RWPE1 (cell line): ENCODE measurements at places on chromosomes 2 and 18.

DNA sequence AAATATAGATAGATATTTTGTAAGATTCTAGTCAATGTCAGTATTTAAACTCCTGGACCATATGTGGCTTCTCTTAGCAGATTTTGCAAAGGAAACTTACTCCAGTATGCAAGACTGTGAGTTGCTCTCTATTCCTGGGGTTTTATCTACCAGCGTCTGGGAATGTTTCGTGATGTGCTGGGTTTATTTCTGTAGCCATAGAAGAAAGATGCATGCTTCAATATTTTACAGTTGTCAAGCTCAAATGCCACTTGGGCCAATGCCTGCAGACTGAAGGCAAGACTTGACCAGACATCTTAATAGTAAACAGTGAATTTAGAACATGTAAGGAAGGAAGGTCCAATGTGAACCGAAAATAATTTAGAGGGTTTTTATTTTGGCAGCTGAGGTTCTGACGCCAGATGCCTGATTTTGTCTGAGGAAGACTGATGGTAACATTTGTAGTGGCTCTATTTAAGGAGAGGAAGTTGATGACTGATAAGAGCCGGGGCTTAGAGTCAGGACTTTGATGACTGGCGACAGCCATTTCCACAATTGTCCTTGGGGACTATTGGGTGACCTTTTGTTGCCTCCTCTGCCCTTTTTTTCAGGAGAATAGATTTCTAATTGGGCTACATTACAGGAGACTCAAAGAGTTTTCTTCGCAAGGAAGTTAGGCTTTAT is 154.3 kb downstream of the RAPGEF4 start:
- DNase-seq = no peak

DNA sequence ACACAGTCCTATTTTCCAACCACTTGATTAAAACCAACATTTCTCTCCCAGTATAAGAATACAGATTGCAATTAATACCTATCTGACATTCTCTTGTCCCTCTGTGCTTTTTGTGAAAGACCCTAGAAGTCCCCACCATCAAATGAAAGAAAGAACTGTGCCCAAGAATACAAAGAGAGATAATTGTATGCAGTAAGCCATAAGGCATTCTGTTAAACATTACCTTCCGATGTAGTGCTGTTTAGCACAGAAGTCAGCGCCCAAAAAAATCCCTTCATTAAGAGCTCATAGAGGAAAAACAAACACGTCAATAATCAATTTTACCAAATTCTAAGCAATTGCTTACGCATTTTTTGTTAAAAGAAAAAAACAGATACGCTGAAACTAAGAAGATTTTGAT is 41.1 kb downstream of the ZNF516 start:
- DNase-seq = no peak

GRCh38 chr2:47031909-47032668 is 116.5 kb upstream of the MCFD2 start:
- DNase-seq = peak; percentile 20

DNA sequence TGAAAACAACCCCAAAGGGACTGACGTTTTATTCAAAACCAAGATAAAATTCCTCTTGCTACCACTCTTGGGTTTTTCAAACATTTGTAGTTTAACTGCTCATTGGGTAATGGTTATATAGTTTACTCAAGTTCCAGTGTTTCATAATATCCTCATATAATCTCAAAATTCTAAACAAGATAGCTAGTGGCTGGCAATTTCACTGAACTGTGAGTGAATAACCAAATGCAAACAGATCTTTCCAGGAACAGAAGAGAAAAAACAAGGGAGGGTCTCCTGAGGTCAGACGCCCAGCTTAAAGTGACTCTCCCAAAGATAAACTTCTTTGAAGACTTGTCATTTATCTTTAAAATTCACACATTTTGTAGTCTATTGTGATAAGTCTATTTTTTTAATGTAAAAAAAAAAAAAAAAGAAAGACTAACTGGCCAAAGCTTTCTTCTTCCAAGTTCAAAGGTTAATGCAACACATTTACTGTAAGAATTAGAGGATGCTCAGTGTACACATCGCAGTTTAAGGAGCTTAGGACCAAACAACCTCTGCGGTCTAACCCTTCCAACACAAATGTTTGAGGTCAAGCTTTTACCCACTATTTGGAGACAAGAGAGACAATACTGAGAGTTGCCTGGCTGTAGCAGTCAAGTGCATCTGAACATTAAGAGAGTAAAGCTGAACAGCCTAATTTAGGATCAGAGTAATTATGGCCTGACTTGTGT is 26.6 kb downstream of the LPIN2 start:
- no peak for DNase-seq

DNA sequence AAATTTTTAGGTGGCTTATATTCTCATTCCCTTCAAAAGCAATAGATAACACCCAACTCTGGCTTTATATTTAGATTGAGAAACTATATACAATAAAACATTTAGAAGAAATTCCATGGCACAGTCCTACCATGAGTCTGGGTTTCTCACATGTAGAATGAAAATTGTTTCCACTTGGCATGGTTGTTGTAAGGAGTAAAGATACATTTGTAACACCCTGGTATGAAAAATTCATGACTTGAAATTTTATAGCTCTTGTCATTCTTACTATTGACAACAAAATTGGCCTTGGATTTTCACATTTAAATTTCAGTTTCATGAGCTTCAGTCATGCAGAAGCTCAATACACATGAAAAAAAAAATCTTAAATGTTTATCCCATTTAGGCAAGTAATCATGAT is 92.5 kb upstream of the CBLN2 start:
- no peak for DNase-seq

DNA sequence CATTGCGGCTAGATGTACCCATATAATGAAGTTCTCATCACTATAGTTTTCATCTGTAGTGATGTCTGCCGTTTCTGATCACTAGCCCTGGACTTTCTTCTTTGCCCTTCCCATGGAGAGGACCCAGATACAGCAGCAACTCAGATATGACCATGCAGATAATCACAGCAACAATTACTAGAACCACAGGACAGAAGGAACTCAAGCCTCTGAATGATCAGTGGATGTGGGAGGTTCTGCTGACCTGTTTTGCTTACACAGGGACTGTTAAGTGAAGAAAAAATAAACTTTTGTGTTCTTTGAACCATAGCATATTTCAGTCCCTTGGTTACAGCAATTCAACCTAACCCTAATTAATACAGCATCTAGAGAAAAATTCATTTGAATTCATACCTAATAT is 62.7 kb downstream of the ACVR1 start:
- DNase-seq = no peak

DNA sequence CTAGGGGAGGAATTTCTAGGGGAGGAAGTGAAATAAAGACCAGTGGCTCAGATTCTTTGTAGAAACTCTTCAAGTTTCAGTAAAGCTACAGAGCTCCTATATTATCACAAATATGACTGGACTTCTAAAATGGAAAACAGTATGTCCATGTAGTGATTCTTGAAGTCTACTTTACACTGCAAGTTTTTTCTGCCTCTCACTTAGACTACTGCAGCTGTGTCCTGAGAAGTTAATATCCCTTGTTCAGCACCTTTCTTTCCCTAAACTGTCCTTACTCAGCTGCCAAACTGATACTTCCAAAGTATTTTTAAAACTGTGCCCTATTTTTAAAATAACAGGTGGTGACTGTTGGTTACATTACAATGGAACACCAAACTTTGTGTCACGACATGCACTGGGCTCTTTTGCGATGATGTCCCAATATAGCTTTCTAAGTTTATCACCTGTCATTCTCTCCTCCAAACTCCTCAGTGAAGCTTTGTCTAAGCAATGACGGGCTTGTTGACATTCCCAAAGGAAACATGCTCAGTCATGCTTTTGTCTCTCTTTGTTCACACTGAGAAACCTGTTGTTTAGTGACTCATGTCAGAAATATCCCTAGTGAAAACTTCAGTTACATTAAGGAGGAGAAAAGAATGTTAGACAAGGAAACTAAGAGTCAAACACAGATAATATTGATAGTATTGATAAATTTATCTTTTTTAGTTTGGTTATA is 341.1 kb downstream of the ARL6IP6 start:
- DNase-seq = peak; percentile 85

- DNase-seq = no peak
These were observed 74.7 kb downstream of the EIPR1 start for GRCh38 chr2:3302751-3303582.

DNA sequence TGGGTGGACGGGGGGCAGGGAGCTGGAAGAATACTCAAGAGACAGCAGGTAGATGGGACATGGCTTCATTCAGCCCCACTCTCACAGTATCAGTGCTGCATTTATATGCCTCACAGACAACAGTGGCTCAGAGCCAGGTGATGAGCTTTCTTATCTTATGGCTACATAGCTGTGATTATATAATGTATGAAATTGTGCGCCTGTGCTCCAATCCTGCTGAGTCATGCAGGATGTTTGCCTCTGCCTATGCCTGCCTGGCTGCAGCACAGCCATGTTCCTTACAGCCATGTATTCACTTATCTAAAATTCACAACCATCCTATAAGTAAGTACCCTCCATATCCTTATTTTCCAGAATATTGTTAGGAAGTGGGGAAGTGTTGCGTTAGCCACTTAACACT is 37.7 kb upstream of the RNF103 start:
- no peak for DNase-seq

DNA sequence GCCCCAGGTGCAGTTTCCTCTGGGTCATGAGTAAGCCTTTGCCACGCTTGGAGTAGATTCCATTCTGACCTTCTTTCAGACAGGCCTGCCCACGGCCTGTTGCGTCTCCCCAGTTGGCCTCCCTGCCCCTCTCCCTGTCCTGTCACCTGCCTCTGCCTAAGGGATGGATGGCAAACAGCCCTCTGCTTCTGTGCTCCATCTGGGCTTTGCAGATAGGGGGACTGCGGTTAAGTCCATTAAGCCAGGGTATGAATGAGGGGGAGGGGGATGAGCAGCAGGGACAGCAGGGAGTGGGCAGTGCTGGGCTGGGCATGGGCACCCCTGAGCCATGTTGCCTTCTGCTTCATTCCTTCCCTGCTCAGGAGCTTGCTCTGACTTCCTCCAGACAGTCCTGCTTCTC is 37.6 kb upstream of the B3GNT7 start:
- no peak for DNase-seq

DNA sequence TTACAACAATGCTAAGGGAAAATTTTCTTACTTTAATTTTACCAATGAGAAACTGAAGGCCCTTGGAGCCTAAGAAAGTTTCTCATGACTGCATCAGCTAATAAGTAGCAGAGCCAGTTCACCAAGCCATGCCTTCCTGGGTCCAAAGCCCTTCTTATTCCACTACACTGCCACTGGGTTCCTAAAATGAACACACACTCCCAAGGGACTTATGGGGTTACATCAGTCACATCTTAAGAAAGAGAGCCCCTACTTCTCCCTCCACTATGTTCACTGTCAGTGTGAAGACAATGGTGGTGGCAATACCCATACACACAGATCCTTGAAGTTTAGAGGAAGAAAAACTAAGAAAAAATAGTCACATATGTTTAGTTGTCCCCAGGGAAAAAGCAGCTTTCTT is 20.6 kb downstream of the MBD2 start:
- no peak for DNase-seq

DNA sequence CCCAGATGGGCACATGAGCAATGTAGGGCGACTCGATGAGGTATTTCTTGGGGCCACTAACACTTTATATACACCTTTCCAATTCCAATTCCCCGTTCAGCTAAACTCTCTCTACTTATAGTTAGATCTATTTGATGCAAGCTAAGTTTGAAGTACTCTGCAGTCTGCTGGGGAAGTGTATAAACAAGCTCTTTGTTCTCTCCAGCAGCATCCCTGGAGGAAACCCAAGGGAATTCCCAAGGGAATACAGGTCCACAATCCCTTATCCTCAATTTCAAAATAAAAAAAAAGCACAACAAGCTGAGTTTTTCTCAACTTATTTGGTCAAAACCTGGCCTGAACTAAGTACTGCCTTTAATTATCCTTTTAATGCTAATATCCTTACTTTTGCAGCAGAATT is 433.3 kb downstream of the NBAS start:
- DNase-seq = no peak

DNA sequence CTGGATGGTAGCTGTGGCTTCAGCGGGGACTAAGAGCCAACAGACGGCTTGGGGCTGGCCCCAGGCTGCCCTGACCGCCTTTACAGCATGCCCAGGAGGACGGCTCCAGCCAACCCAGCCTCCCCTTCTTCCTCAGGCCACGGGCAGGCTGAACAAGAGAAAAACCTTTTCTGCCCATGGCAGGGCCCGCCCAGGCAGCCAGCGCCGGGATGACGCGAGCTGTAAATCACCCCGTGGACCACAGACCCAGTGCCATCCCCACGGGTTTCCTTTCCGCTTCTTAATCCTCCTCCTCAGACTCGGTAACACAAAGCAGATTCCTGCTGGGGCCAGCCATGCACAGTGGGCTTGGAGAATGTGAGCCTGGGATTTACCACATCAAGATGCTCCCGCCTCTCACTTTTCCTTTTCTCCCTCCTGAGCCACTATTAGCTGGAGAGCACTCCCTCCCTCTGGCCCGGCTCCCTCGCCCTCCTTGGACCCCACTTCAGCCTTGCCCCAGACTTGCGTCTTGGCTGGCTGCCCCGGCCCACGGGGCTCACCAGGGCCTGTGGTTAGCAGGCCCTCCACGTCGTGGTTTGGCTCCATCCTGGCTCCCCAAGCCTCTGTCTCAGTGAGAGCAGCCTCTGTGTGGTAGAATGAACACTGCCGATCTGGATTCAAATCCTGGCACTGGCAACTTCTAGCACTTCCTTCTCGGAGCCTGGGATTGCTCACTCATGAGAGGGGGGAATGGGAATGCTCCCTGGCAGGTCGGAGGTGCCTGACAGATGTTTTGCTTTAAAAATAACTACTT is 31.4 kb downstream of the ATOH8 start:
- no peak for DNase-seq

DNA sequence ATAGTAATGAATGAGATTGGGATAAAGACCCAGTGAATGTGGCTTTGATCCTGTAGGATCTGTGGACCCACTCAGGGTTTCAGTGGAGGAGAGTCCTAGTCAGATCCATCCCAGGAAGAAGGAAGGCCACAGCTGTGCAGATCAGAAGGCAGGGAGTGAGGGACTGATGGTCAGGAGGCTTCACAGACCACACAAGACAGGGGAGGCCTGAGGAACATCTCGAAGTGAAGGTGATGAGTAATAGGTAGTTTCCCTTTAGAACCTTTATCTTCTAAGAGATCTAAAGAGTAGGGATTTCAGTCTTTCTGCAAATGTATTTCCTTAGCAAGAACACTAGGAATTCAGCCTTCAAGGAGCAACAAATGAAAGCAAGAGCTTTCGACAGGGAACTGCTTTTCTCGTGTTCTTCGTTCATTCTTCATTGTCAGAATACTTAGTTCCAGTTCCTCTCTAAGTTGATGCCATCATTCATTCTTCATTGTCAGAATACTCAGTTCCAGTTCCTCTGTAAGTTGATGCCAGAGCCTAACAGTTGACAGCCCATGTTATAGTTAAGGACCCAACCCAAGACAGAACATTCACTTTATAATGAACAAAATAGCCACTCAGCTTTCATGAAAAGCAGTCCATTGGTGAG is 150.2 kb upstream of the EPAS1 start:
- DNase-seq = no peak

DNA sequence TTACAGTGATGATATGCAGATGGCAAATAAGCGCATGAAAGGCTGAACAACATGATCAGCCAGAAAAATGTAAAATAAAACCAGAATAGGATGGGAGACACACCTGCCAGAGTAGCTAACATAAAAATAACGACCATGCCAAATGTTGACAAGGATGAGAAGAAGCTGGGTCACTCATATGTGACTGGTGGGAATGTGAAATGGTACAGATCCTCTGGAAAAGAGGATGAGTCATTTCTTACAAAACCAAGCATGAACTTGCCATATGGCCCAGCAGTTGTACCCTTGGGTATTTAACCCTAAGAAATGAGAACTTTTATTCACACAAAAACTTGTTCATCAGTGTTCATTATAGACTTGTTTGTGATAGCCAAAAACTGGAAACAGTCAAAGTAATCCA is 143.8 kb downstream of the SH3BP4 start:
- DNase-seq = no peak
